ENCODE measurements at places on chromosomes 12 and 14. TPM values are rescaled to one million over a fixed set of nuclear protein-coding genes. Genes with fewer than 3 reads are reported as not detected.

Gene IGF1
- total RNA-seq = 1.2 TPM

Gene HCFC2
- total RNA-seq = 8.6 TPM

Gene KRT6B
- not detected for total RNA-seq

Gene SSTR1
- not detected for total RNA-seq

Gene NAP1L1
- 1,090 TPM for total RNA-seq

Gene MYL2
- not detected for total RNA-seq

Gene OAS1
- 26.8 TPM for total RNA-seq

Gene GPATCH2L
- 54.0 TPM for total RNA-seq

Gene CELA1
- 0.29 TPM for total RNA-seq

Gene FOXG1
- total RNA-seq = not detected

Gene PPP1R1A
- total RNA-seq = not detected

Gene PRH2
- total RNA-seq = not detected

Gene MMP19
- not detected for total RNA-seq

Gene DNM1L
- 56.9 TPM for total RNA-seq

Gene NXPH4
- total RNA-seq = 0.45 TPM

Gene MYF5
- total RNA-seq = not detected

Gene SPX
- not detected for total RNA-seq

Gene TNS2
- 1.6 TPM for total RNA-seq

Gene NOS1
- total RNA-seq = not detected

Gene GYS2
- not detected for total RNA-seq

Gene SPIC
- not detected for total RNA-seq

Gene ADAM21
- not detected for total RNA-seq

Gene AQP2
- not detected for total RNA-seq

Gene SYCP3
- total RNA-seq = 0.36 TPM

All from activated CD8-positive, alpha-beta T cell treated with anti-CD3 and anti-CD28 coated beads for 36 hours (primary cell).